ENCODE measurements at places on chromosomes 5 and 9.
A peak's percentile ranks its signal among the peaks of the same experiment; 100 is the strongest.

- no peak for DNase-seq
Observed at GRCh38 chr9:1273859-1274258, 223.7 kb downstream of the DMRT2 start.

DNA sequence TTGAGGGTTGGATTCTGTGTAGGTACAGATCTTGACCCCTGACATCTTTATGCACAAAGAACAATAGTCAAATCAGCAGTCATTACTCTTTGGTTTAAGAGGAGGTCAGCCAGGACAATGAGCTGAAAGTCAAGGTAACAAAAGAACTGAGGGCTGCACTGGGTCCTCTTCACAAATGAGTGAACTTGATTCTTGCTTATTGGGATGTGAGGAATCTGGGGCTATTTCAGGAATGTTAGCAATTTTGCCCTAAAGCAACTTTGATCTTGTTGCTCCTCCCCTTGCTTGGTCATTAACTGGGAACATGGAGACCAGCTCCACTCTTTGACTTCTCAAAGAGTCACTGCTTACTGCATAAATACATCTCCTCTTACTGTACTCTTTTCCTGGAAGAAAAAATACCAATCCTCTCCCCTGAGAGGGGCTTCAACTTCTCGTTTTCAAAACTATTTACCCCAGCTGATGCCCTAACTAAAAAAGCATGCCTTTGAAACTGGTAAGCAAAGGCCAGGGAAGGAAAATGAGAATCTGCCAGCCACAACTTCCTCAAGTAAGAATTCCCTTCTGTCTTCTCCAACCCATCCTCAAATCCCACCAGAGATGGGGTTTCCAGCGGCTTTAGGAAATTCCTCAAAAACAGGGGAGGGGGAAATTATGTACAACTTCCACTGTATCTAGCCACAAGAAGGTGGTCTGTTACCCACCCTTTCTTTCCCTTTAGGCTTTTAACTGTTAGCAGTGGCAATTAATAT, 368.3 kb downstream of the ENC1 start:
- DNase-seq: no peak

- DNase-seq: no peak
Observed at GRCh38 chr9:69805962-69806515, 14.6 kb upstream of the CFAP95 start.

DNA sequence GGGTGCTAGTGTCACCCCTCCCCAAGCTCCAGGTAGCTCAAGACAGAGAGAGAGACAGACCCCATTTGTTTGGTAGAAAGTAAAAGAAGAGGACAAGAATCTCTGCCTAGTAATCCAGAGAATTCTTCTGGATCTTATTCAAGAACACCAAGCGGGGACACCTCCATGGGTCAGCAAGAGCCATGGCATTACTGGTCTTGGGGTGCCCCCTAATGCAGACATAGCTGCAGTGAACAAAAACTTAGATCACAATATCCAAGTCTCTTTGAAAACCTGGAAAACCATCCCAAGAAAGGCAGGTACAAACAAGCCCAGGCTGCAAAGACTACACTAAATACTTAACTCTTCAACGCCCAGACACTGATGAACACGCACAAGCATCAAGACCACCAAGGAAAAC, 29.9 kb upstream of the PDE4D start:
- DNase-seq: no peak

DNA sequence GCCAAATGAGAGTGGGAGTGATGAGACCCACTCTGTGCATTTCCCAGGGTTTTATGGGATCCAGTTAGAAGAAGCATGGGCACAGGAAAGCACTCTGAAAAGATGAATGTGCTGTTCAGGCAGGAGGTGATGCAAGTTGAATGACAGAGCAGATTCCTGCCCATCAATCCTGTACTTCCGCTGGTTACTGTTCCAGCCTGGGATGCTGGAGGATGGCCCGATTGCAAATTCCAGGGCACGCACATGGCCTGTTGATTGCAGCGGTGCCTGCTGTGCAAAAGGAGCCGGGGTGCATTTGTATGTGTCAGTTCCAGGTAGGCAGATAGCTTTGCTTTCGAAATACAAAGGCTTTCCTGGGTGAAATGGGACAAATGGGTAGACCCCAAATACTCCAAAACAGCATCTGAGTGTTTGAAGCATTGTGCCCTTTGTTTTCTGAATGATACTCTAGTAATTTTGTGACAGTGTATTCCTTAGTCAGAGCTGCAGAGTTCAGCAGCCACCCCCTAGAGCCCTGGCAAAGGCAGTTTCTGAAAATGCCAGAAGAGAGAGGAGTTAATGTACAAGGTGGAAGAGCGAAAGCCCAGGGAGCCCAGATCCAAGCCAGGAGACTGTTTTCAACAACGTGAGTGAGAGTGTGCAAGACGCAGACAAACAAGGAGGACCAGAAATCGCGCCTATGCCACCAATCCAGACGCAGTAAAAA, 454.2 kb upstream of the CLINT1 start:
- no peak for DNase-seq

DNA sequence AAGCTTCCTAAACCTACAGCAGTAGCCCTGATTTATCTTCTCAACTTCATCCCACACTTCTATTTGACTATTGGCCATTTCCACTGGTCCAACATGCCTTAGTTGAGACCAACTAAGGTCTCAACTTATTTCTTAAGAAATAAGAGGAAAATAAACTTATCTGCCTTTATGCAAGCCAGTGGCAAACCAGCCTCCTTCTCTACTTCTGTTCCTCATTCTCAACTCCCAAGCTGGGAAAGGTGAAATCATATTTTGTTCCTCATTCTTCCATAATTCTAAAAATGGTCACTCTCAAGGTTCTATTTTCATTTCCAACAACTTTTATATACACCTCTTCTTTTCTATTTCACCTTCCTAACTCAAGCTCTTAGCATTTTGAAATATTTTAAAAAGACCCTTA, 149.6 kb upstream of the C9orf72 start:
- DNase-seq: no peak

DNA sequence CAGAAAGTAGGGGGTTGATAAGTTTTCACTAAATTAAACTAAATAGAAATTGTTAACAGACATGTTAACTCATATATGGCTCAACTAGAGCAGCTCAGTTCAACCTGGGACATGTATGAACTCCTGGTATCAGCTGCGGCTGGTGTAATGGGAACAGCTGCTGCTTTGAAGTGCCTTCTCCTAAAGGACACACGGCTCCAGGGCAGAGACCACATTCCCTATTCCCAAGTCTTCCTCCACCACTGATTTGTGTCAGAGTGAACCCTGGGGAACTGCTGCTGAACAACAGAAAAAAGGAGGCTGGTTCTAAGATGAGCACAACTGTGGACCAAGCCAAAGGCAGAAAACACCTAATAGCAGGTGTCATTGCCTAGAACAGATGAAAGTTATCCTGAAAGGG, 71.1 kb downstream of the MAPKAP1 start:
- peak; percentile 47 for DNase-seq

GRCh38 chr5:79560771-79561524, 47.0 kb upstream of the HOMER1 start:
- no peak for DNase-seq

- DNase-seq: peak; percentile 88
Observed at GRCh38 chr9:37994639-37995347, 74.2 kb downstream of the SHB start.

DNA sequence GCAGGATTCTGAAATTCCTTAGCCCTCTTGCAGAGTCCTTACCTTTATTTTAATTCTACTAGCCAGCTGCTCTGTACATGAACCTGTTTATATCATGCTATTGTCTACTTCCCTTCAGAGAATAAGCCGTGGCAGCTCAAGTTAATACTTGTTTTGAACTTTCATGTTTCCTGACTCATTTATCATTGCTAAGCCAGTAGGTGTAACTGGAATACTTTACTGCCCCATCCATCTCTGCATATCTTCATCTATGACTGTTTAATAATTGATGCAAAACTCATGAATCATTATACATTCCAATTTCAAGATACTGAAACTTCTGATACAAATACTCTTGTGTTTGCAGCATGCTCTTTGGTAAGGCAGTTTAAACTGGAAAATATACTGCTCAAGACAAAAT, 174.7 kb downstream of the PPP2R2B start:
- DNase-seq: no peak

All from NCI-H2029 treated with DMSO at 0.1 percent for 48 hours (cell line).